ENCODE measurements at places on chromosomes 11 and 22.

DNA sequence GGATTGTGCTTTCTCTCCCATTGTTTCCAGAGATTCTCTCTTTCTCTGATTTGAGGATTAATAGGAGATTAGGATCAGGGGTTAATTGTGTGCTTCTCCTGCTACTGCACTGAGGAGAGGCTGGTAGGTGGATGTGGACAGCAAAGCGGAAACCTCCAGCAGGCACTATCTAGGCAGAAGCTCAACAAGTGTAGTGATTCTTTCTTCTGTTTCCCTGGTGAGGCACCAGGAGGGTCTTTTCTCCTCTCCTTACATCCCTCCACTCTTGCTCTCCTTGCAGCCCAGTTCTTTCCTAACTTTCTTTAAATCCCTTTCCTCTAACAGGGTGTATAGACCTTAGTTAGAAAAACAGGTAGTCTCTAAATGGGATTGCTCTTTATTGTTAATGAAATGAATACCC lies 1.9 kb upstream of the ZBTB16 start:
- DNase-seq, result no peak

DNA sequence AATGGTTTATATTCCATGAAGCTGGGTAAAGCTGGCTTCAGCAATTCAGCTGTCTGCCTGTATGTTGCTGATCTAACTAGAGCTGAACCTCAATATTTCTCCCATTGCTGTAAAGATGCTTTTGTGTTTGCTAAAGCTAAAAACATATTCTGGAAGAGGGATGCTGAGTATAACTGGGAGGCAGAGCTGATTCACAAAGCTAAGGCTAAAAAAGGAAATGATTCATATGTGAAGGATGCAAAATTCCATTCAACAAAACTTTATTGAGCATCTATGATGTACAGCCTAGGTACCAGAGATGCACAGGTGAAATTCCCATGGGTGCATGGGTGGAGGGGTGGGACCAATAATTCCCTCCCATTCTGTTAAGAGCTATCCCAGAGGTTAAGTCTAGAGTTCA lies 193.9 kb downstream of the KIF18A start:
- DNase-seq, result no peak

DNA sequence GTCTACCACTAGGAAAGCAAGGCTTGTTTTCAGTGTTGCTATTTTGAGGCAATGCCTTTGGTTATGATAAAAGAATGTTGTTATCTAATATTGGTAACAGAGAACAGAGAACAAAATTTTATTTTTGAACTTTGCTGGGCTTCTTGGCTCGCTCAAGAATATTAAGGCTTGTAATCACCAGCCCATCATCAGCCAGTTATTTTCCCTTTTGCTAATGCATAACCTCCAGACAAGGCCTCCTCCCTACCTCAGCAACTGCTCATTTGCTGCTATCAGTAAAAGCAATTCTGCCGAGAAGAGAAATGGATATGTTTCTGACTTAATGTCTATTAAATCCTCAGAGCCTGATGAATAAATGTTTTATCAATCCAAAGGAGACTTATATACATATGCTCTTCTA lies 8.9 kb downstream of the MTMR2 start:
- no peak for DNase-seq

DNA sequence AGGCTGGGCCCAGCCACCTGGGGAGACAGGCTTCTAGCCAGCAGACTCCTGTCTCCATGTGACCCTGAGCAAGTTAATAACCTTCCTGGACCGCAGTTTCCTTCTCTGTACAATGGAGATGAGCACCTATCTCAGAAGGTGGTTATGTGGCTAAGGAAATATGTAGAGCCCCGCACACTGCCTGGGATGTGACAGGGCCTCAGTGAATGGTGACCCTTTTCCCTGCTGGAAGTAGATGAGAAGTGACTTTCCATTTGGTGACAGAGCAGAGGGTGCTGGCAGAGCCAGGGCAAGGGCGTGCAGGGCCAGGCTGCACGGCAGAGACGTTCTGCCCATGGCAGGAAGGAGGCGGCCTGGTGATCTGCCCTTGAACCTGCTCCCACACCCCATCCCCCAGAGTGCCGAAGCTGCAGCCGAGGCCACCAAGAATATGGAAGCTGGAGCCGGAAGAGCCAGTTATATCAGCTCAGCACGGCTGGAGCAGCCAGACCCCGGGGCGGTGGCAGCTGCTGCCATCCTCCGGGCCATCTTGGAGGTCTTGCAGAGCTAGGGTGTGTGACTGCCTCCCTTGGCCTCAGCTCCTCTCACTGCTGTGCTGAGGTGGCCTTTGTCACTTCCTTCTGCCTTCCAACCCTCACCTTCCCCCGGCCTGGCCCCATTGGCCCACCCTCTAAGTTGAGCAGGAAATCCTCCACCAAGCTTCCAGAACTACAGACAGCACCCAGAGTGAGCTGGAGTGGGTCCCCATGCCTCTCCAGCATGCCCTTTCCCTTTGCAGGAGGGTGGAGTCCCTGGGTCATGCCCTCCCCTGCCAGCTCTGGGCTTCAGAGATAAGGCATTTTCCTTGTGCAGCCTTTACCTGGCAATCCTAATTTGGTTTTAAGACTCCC lies 13.2 kb downstream of the TKFC start:
- no peak for DNase-seq

DNA sequence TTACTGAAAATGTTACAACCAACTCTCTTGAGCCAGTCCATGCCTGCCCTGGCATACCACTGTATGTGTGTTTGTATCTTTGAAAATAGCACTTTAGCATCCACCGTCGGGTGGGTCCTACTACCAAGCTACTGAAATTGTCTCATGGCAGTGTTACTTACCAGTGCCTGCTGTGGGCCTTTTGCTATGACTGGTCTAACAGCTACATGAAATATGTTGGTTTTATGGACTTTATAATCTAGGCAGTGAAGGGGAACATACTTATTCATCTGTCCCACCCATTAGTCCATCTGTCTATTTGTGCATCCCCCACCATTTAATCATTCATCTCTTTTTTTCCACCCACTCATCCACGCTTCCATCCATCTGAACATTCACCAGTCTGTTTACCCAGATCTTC lies 106.0 kb downstream of the NAV2 start:
- DNase-seq, result no peak

DNA sequence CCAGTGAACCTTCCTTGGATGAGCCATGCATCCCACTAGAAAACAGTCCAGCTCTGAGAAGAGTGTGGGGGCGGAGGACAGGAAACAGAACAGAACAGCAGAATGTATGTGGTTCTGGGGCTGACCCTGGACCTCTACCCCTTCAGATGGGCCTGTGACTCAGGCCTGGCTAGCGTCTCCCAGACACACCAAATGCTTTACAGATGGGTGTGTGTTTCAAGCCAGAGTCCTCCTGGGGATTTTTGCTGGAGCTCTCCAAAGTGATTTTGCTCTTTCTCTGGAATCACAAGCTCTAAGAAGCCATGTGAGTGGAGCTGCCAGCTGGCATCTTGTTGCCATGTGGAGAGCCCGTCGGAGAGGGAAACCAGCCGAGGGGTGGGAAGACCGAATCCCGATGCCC lies 13.2 kb upstream of the C1QTNF4 start:
- DNase-seq, result no peak

GRCh38 chr22:46843821-46844255 lies 81.4 kb downstream of the TBC1D22A start:
- no peak for DNase-seq

GRCh38 chr11:45887587-45887986 lies 2.1 kb downstream of the MAPK8IP1 start:
- DNase-seq, result no peak

DNA sequence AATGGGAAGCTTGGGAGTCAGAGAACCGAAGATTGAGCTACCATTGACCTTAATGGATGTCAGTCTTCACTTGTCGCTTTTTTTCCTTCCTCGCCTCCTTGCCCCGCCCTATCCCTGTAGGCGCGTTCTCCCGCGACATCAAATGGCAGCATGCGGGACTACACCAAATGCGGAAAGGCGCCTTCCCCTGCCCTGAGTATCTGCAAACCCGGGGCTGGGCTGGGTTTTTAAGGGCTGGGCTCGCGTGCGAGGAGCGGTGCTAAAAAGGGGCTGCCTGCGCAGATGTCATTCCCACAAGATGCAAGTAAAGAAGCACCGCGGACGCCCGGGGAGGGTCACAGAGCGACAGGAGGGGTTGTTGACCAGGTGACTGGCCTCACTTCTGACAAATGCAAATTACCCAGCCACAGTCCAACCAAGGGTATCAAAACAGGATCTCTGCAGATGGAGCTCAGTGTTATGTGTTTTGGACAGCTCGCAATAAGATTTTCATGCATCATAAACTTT lies 4.7 kb upstream of the FAM111B start:
- no peak for DNase-seq

DNA sequence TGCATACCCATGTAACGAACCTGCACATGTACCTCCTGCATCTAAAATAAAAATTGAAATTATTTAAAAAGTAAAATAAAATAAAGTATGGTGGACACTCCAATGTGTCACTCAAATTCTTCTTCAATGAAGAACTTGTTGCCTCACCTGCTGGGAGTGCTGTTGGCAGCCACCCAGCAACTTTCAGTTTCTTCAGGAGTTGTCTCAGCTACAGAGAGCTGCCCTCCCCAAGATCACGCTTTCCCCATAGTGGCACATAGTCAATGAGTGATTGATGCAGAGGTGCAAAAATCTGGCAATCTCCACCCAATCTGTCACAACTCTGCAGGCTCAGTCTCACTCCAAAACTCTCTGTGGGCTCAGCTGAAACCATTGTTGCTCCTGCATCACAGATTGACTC lies 92.3 kb upstream of the C11orf87 start:
- no peak for DNase-seq

DNA sequence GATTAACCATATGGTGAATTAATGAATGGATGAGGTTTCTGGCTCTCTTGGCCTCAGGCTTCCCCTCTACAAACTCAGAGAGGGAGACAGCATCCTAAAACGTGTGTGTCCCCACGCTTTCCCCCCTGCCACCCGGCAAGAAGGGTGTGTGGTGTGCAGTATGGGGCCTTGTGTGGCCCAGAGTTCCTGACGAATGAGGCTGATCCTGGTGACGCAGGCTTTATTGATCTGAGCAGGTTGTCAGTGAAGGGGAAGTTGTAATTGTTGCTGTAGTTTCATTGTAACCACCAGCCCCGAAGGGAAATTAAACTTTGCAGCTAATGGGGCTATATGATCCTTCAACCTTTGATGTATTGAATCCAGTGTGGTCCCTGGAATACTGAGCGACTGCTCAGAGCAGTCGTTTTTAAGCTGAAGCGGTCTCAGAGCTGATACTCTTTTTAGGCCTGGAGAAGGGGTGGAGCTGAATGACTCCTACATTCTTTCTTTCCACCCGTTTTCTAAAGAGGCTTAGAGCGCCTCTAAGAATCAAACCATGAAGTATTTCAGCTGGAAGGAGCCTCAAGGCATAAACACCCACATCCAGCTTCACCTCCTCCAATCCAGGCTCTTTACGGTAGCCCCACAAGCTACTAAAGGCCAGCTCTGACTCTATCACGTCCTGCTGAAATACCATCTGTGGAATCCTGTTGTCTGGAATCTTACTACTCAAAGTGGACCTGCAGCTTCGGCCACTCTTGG lies 284.7 kb downstream of the MIAT start:
- no peak for DNase-seq

GRCh38 chr11:86040919-86041850 lies 27.7 kb downstream of the PICALM start:
- DNase-seq, result no peak

DNA sequence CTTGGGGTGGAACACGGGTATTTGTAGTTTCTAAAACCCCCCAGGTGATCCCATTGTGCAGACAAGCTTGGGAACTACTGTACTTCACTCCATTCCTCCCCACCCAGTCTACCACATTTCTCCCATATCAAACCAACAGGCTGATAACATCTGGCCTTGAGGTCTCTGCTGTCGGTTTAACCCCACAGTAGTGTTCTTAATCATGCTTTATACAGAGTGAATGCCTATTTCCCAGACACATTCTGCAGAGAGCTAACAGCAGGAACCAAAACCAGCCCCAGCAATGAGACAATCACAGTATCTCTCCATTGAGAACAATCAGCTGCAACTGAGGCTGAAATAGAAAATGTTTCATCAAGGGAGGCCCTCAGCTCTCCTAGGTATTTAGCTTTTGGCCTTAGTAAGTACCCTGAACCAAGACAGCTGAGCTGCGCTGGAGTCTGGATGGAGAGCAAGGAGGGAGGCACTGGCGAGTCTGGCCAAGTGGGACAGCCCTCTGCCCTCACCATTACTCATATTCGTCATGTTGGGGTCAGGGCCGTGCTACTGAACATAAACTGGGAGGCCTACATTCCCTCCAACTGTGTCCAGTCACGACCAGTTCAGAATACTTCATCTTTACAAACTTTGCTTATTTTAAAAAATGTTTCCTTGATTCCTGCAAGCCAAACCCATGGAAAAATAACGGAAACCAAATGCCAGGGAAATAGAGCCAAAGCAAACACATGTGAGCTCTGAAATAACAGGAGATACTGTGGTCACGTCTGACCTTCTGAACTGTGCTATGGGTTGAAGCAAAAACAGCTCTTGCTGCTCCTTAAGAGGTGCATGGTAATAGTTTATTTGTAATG lies 81.0 kb downstream of the CCDC34 start:
- no peak for DNase-seq

DNA sequence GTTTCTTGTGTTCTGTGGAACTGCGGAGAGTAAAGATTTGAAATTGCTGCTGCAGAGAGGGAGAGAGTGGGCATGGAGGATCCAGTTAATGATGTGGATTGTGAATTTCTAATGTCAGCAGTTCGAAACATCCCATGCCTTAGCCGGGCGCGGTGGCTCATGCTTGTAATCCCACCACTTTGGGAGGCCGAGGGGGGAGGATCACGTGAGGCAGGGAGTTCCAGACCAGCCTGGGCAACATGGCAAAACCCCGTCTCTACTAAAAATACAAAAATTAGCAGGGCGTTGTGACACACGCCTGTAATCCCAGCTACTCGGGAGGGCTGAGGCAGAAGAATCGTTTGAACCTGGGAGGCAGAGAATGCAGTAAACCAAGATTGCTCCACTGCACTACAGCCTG lies 1.1 kb upstream of the CAVIN3 start:
- DNase-seq, result no peak

DNA sequence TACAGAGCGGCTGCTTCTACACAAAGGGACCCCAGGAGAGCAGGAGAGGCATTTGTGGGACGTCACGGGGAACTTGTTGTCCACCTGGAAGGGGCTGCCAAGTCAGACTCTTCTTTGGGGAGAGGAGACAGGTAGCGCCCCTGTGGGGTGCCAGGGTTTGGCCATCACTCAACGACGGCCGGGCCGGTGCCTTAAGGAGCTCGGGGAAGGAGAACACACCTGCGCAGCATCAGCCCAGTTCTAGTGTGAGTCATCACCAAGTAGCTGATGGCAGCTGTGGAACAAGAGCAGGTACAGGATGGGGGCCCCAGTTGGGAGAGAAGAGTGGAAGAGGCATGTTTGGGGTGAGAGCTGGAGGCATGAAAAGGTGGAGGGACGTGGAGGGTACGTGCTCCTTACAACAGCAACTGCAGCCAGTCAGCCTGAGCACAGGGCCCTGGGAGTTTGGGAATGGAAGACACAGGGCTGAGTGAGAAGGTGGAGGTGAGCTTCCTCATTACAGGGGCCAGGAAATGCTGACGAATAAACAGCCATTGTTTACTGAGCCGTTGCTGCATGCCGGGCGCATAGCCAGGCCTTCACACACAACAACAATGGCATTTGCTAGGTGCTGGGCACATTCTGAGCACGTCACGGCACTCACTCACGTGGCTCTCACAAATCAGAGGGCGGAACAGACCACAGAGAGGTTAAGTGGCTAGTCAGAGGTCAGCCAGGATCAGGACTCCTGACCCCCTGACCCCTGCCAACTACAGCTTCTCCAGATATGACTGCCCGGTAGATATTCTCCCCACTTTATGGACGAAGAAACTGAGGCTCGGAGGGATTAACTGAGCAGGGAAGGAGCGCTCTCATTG lies 29.1 kb upstream of the TP53I11 start:
- no peak for DNase-seq

Data from substantia nigra (tissue), 51 donors.